ENCODE measurements at places on chromosomes 12 and 14.

- no peak for DNase-seq
Measured at GRCh38 chr14:49114161-49114893, 471.9 kb downstream of the RPS29 start.

DNA sequence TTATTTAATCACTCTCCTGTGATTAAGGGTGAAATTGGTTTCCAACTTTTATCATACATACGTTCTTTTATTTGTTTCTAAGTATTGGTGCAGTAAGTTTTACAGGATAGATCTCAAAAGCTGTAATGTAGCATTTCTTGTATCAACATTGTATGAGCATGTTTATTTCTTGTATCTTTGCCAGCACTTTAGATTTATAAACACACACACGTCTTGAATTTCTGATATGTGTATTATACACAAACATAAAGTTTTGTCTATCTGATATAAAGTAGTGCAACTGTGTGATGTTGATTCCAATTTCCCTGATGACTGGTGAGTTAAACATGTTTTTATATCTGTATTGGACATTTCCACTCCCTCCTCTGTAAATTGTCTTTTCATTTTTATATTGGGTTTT, 134.7 kb downstream of the NOVA1 start:
- DNase-seq, result no peak

DNA sequence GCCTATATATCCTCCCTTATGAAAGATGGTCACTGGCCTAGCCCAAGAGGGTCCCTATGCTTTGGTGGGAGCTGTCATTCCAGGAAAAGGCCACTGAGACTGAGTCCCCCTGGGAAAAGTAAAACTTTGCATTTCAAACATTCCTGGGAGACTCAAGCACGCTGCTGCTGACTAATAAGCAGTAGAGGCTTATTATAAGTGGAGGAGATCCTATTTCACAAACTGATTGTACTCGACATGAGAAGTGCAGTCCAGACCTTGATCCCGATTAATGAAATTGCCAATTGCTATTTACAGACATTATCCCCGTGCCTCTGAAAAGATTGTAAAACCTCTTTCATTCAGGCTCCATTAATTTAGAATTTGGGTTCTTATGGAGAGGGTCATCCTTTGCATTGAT, 96.6 kb downstream of the EMP1 start:
- no peak for DNase-seq

GRCh38 chr12:108301346-108301745, 37.8 kb downstream of the CMKLR1 start:
- DNase-seq, result no peak

DNA sequence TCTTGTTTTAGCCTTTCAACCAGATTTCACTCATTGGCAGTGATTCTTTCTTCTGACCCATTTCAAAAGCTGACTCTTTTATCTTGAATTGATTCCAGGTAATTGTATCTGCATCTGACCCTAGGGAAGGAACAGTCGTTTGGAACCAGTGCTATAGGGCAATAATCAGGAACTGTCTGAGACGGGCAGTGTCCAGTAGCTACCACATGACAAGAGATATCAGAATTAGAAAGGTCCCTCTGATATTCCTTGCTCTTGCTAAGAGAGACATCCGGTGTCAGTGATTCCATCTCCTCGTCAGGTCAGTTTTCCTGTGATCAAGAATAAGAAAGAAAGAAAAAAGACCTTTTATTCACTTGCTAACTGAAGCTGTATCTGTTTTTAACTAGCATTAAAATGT, 47.8 kb upstream of the PDE3A start:
- no peak for DNase-seq

DNA sequence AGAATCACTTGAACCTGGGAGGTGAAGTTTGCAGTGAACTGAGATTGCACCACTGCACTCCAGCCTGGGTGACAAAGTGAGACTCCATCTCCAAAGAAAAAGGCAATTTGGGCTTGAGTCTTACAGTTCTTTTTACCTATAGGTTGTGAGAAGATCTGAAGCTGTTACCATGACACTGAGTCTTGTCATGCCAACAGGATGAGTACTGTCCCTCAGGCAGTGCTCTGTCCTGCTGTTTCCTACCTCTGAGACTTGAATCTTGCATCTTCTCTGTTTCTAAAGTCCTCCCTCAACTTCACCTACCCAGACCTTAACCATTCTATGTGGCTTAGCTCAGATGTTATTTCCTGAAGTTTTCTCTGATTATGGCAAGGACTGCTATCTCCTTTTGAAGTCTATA, 400.8 kb upstream of the PRICKLE1 start:
- DNase-seq, result no peak

DNA sequence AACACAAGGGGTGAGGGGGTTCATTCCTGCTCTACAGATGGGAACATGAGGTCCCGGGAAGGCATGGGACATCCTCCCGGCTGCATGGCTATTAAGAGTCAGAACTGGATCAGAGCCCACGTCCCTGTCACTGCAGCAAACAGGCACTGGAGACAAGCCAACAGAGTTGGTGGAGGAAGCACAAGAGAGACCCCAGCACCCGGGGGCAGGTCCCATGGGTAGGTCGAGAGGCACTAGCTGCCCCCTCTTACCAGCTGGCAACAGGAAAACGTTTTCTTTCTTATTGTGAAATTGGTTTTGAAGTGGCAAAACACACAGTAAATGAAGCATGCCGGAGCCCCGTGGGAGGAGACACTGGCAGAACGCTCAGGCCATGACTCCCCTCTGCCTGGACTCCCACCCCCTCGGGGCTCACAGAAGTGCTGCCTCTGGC, 43.6 kb downstream of the SYNE3 start:
- no peak for DNase-seq

DNA sequence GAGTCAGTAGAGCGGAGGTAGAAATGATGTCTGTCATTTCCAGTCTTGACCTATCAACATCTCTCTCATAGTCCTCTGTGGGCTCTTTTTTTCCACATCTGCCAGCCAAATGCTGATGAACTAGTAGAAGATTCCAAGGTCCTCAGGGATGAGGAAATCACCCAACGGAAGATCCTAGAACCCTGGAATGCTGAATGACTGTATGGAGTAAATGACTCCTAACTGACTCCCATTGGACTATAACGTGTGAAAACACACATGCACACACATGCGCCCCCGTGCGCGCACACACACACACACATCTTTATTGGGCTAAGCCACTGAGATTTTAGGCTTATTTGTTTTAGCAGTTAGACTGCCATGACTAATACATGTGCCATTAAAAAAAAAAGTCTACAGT, 159.2 kb downstream of the MYRFL start:
- DNase-seq, result no peak

GRCh38 chr14:56774503-56774902, 35.8 kb downstream of the OTX2 start:
- no peak for DNase-seq

DNA sequence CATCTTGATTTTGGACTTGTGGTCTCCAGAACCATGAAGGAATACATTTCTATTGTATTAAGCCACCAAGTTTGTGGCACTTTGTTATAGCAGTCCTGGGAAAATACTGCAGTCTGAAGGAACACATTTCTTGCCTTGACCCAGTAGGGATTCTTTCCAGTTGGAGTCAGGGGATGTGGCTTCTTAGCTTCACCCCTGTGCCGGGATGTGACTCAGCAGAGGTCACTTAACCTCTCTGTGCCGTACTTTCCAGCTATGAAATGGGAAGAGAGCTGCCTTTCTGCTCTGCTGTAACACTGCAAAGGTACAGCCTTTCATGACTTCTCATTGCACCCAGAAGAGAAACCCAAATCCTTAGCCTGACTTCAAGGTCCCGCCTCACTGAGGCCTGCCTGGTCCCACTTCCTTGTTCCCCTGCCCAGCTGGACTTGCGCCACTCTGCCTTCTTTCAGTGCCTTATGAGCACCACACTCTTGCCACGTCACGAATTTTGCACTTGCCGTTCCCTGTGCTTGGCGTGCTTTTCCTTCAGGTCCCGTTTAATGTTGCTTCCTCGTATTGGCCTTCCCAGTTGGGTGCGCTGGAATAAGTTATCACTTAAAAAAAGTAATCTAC, 24.2 kb downstream of the CHST11 start:
- no peak for DNase-seq

DNA sequence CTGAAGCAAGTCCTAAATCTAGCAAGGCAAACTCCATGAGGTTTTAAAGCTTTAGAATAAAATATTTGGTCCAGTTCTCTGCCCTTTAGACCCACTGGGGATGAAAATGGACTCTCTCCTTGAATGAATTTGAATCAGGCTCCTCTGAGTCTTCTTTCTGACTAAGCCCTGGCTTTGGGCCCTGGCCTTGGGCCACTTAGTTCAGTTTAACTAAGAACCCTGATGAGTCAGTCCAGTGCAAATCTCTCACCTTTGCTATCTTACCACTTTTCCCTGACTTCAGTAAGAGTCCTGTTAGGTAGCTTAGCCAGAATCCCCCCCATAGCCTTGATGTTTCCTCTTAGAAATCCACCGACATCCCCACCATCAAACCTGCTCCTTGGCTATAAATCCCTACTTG, 427.5 kb downstream of the SNAPC1 start:
- no peak for DNase-seq

GRCh38 chr14:33978892-33979612, 28.2 kb upstream of the EGLN3 start:
- DNase-seq, result no peak
